ENCODE measurements at places on chromosomes 12 and 14.

GRCh38 chr12:124184456-124184855 lies 110.4 kb upstream of the RFLNA start:
- no peak for DNase-seq

GRCh38 chr12:121966959-121967358 lies 48.6 kb downstream of the CFAP251 start:
- DNase-seq: no peak

- DNase-seq: no peak
Observed at GRCh38 chr12:78636231-78636855, 228.2 kb upstream of the SYT1 start.

DNA sequence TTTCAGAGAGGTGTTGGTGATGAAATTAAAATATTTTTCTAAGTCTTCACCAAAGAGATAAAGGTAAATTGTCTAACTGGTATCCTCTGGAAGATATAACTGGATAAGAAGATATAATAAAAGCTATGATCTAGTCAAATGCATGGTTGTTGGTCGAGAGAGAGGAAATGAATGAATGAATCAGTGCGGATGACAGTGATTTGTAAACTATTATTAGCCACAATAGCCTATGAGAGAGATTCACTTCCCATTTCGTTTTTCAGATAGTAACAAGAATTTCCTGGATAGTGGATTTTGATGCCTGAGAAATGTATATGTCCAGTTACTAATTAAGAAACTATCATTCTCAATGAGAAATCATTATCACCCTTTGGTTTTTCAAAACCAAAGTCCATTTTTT lies 63.1 kb downstream of the HEATR5A start:
- no peak for DNase-seq

- DNase-seq: no peak
Observed at GRCh38 chr12:71060426-71060825, 97.4 kb downstream of the TSPAN8 start.

DNA sequence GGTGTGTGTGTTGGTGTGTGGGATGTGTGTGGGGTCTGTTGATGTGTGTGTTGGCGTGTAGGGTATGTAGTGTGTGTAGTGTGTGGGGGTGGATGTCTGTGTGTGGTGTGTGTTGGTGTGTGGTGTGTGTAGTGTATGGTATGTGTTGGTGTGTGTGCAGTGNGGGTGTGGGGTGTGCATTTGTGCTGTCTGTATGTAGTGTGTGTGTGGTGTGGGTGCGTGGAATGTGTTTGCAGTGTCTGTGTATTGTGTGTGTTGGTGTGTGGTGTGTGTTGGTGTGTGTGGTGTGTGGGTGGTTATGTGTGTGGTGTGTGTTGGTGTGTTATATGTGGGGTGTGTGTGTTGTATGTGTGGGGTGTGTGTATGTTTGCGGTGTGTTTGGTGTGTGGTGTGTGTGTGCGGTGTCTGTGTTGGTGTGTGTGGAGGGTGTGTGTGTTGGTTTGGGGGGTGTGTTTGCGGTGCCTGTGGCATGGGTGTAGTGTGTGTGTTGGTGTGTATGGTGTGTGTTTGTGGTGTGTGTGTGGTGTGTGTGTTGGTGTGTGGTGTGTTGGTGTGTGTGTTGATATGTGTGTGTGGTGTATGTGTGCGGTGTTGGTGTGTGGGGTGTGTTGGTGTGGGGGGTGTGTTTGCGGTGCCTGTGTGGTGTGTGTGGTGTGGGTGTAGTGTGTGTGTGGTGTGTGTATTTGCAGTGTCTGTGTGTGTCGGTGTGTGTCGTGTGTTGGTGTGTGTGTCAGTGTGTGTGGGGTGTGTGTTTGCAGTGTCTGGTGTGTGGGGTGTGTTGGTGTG lies 14.7 kb downstream of the MLXIP start:
- no peak for DNase-seq

GRCh38 chr14:104875811-104876210 lies 10.7 kb downstream of the CEP170B start:
- no peak for DNase-seq

DNA sequence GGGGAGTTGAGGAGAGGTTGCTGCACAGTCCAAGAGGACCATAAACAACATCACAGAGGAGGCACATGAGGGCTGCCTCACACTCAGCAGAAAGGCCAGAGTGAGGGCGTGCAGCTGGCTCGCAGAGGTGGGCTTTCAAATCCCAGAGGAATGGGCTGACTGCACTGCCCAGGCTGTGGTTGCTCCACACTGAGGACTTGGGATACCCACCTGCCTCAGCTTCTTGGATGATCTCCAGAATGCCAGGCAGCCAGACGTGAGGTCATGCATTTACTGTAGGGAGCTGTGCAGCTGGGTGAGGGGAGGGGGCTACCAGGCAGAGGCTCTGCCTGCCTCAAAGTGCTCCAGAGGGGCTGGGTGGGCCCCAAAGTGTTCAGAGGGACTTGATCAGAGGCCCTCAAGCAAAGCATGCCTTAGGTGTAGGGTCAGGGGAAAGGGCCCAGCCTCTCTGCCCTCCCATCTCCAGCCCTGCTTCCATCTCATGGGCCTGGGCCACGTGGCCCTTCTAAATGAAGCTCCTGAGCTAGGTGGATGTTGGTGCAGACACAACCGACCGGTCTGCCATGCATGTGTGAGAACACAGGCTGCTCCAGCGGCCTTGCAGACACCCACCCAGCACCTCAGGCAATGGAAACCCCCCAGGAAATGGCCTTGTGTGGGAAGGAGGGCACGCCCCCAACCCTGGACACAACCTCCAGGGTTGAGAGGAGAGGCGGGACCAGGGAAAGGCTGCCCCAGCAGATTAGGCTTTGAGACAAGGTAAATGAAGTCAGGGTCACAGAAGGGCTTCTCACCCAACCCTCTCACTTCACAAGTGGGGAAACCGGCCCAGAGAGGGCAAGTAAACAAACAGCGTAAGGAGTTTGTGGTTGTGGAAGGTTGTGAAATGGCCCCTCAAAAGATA lies 90.8 kb downstream of the NTF3 start:
- no peak for DNase-seq

DNA sequence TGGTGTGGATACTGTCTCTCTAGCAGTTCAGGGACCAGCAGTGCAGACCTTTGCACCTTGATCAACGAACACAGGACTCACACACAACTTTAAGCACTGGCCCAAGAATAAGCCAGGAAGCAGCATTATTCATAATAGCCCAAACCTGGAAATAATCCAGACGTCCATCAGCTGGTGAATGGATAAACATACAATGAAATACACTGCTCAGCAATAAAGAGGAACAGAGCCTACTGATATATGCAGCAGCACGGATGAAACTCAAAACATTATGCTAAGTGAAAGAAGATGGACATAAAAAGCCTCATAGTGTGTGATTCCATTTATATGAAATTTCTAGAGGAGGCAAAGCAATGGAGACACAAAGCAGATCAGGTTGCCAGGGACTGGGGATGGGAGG lies 303.9 kb upstream of the FKBP4 start:
- no peak for DNase-seq

- peak; percentile 82 for DNase-seq
Observed at GRCh38 chr12:122123051-122123760, 44.6 kb downstream of the MLXIP start.

GRCh38 chr12:30823156-30823699 lies 68.5 kb upstream of the CAPRIN2 start:
- DNase-seq: peak; percentile 57

GRCh38 chr12:43210485-43211192 lies 341.4 kb downstream of the ADAMTS20 start:
- no peak for DNase-seq

GRCh38 chr14:55846826-55847446 lies 266.9 kb downstream of the KTN1 start:
- DNase-seq: no peak

DNA sequence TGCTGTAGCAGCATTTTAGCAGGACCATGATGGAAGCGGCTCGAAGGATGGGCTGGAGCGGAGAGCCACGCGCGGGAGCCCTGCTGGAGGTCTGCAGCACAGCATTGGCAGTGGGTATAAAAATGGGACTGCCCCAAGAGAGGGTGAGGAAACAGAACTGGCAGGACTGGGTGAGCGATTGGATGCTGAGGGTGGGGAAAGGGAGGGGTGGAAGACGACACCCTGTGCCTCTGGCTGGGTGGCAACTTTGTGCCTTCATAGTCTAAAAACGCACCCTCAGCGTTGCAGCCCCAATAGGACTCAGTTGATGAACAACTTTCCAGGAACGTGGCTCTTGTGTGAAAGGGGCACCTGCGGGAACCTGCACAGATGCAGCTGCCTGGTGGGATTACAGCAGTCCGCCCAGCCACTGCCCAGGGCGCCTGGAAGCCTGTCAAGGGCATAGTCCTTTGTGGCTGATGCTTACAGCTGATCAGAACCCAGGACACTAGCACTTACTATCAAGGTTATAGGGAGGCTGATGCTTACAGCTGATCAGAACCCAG lies 73.0 kb downstream of the NINJ2 start:
- DNase-seq: no peak

- DNase-seq: no peak
Observed at GRCh38 chr14:68157971-68158371, 338.4 kb downstream of the RAD51B start.

DNA sequence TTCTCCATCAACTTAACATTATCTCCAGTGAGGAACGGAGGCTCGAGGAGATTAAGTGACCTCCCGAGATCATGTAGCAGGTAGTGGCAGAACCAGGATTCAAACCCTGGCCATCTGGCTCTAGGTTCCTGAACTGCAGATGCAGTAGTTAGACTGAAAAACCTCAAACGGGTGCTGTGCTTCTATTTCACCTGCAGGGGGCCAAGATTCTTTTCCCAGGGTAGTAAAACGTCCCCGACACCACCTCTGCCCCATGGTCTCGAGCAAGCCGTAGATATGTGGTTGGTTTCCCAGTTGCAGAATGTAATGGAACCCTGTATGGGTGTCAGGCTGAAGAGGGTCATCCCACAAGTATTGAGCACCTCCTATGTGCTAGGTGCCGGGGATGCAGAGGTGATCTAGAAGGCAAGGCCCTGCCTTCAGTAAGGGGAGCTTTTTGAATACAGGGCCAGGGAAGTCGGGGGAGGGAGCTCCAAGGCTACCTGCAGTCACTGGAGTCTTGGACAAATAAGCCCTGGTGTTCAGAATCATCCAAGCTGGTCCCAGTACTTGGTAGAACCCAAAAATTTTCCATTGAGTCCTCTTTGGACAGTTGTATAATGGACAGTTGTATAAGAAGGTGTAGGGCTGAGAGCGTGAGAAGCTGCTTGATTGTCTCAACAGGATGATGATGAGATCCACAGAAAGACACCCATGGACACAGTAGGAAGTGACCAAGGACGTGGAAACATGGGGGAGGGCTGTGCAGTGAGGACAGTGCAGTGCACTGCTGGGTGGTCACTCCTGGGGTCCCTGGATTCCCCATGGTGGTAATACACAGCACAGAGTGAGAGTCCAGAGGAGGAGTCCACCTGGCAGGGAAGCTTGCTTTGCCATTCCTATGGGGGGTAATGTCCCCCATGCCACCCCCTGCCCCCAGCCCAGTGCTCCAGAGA lies 197.2 kb downstream of the CHST11 start:
- DNase-seq: peak; percentile 37

GRCh38 chr12:81359736-81360135 lies 281.9 kb downstream of the ACSS3 start:
- no peak for DNase-seq

DNA sequence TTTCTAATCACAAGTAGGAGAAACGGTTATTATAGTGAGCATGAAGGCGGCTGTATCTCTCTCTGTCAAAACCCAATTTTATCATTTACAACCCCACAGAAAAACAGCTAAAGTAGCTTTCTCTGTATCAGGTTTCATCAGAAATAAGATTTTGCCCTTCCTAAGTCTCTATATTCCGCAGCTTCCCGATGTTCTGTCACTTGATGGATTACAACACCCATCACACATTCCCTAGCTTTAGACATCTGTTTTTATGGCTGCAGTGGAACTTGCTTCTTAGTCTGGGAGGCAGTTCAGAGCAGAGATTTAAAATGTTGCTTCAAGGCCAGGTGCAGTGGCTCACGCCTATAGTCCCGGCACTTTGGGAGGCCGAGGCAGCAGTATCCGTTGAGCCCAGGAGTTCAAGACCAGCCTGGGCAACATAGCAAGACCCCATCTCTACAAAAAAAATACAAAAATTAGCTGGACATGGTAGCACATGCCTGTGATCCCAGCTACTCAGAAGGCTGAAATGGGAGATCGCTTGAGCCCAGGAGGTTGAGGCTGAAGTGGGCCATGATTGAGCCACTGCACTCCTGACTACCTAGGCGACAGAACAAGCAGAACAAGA lies 27.6 kb upstream of the FOXN3 start:
- DNase-seq: no peak

GRCh38 chr14:34710006-34710405 lies 4.4 kb downstream of the CFL2 start:
- no peak for DNase-seq

- no peak for DNase-seq
Observed at GRCh38 chr12:22916815-22917214, 291.8 kb downstream of the ETNK1 start.
